ENCODE measurements at places on chromosomes 4 and X. TPM values are rescaled to one million over a fixed set of nuclear protein-coding genes. Genes with fewer than 3 reads are reported as not detected.

The XK gene
- not detected for total RNA-seq

The TMPRSS11A gene
- total RNA-seq = not detected

The ANXA3 gene
- total RNA-seq = 0.93 TPM

The MAGEB2 gene
- total RNA-seq = not detected

The BEND2 gene
- total RNA-seq = not detected

The ATP6AP1 gene
- 38.7 TPM for total RNA-seq

The ETDB gene
- total RNA-seq = not detected

The PPM1K gene
- 61.2 TPM for total RNA-seq

The DUX4 gene
- total RNA-seq = not detected

The CENPVL2 gene
- not detected for total RNA-seq

The TAF7L gene
- total RNA-seq = not detected

The ERAS gene
- not detected for total RNA-seq

The TMEM33 gene
- 45.5 TPM for total RNA-seq

GRCh38 chr4:115154826-115155225, 41.4 kb upstream of the NDST4 start:
- no peak overlapping the region for H3K4me3 ChIP-seq
- no peak for DNase-seq
- H3K36me3 ChIP-seq = no peaks in the 10 kb centered on the region

- H3K4me1 ChIP-seq = peaks cover 83% of the 10 kb centered on the region
- H3K4me3 ChIP-seq = peak overlapping the region; percentile 0
- peak overlapping the region; percentile 3 for H3K27ac ChIP-seq
- DNase-seq = no peak
Observed at GRCh38 chr4:36317721-36318120, 36.3 kb downstream of the DTHD1 start.

GRCh38 chrX:103817502-103817901, 14.6 kb downstream of the RAB9B start:
- DNase-seq = peak; percentile 41
- H3K27ac ChIP-seq = no peak overlapping the region
- H3K27me3 ChIP-seq = peaks cover 40% of the 10 kb centered on the region
- H3K36me3 ChIP-seq = no peaks in the 10 kb centered on the region
- no peaks in the 10 kb centered on the region for H3K4me1 ChIP-seq
- H3K4me3 ChIP-seq = no peak overlapping the region

- no peak overlapping the region for H3K27ac ChIP-seq
- no peaks in the 10 kb centered on the region for H3K27me3 ChIP-seq
- H3K4me3 ChIP-seq = no peak overlapping the region
- no peak for DNase-seq
- peaks cover 11% of the 10 kb centered on the region for H3K4me1 ChIP-seq
- peaks cover 2% of the 10 kb centered on the region for H3K36me3 ChIP-seq
Observed at GRCh38 chr4:17797808-17798207, 12.7 kb downstream of the DCAF16 start.

GRCh38 chrX:44529310-44529709, 13.3 kb downstream of the FUNDC1 start:
- H3K27ac ChIP-seq = no peak overlapping the region
- H3K36me3 ChIP-seq = peaks cover 1% of the 10 kb centered on the region
- no peak overlapping the region for H3K4me3 ChIP-seq
- no peaks in the 10 kb centered on the region for H3K4me1 ChIP-seq

- no peak overlapping the region for H3K4me3 ChIP-seq
- H3K4me1 ChIP-seq = no peaks in the 10 kb centered on the region
- no peaks in the 10 kb centered on the region for H3K27me3 ChIP-seq
Observed at GRCh38 chr4:177125656-177126055, 184.0 kb upstream of the NEIL3 start.

DNA sequence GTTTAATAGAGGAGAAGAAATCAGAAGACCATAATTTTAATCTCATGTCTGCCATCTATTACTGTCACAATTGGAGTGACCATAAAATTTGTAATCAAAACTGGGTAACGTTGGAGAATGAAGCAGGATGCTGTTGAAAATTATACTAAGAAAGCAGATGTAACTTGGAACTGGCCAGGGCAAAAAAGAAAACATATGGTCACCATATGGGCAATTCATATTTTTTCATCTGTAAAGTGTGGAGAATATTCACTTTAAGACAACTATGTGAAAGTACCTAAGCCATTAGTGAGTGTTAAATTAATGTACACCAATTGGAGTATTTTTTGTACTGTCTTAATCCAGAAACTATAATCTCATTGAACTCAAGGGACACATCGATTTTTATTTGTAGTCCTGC, 1008.0 kb downstream of the GLUD2 start:
- no peak for DNase-seq
- no peak overlapping the region for H3K4me3 ChIP-seq
- H3K27ac ChIP-seq = no peak overlapping the region
- H3K27me3 ChIP-seq = no peaks in the 10 kb centered on the region

- H3K4me3 ChIP-seq = no peak overlapping the region
- no peak overlapping the region for H3K27ac ChIP-seq
- no peaks in the 10 kb centered on the region for H3K27me3 ChIP-seq
- H3K4me1 ChIP-seq = peaks cover 13% of the 10 kb centered on the region
- no peaks in the 10 kb centered on the region for H3K36me3 ChIP-seq
Observed at GRCh38 chr4:147975933-147976928, 244.3 kb downstream of the ARHGAP10 start.

- peaks cover 23% of the 10 kb centered on the region for H3K4me1 ChIP-seq
- H3K27ac ChIP-seq = peak overlapping the region; percentile 63
- no peak for DNase-seq
- H3K36me3 ChIP-seq = peaks cover 2% of the 10 kb centered on the region
- H3K4me3 ChIP-seq = no peak overlapping the region
Observed at GRCh38 chrX:47558436-47558835, 2.6 kb upstream of the ARAF start.

DNA sequence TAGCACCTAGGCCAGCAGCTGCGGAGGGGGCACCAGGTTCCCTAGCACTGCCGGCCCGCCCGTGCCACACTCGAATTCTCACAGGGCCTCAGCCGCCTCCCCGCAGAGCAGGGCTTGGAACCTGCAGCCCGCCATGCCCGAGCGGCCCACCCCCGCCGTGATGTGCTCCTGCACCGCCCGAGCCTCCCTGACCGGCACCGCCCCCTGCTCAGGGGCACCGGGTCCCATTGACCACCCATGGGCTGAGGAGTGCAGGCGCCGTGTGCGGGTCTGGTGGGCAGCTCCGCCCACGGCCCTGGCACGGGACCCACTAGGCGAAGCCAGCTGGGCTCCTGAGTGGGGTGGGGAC, 35.4 kb upstream of the ENPP6 start:
- H3K4me1 ChIP-seq = peaks cover 27% of the 10 kb centered on the region
- H3K4me3 ChIP-seq = no peak overlapping the region

DNA sequence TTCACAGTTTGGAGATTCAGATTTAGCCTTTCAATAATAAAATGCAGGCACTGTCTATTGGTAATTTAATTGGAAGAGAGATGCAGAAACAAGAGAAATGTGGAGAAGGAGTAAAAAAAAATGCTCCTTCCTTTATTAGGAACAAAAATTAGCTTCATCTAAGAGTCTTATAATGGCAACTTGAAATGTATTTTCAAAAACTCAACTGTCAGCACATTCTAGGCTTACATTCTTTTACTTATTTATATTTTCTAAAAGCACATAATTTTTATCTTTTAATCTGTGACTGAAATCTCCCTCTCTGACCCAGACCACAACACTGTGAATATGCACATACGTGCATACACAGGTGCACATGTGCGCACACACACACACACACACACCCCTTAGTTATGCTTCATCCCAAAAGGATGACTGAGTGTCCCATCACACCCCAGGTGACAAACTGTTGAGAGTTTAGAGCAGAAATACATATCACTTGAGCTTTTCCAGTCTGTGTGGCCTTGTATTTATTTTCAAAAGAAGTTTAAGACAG, 29.7 kb downstream of the NR3C2 start:
- peaks cover 31% of the 10 kb centered on the region for H3K4me1 ChIP-seq
- no peaks in the 10 kb centered on the region for H3K27me3 ChIP-seq
- H3K27ac ChIP-seq = no peak overlapping the region
- DNase-seq = no peak
- no peak overlapping the region for H3K4me3 ChIP-seq

- no peaks in the 10 kb centered on the region for H3K27me3 ChIP-seq
- H3K4me3 ChIP-seq = no peak overlapping the region
- H3K36me3 ChIP-seq = no peaks in the 10 kb centered on the region
- no peaks in the 10 kb centered on the region for H3K4me1 ChIP-seq
- H3K27ac ChIP-seq = no peak overlapping the region
Observed at GRCh38 chr4:162839814-162840213, 326.9 kb downstream of the NAF1 start.

GRCh38 chr4:29081234-29081955, 1638.8 kb upstream of the PCDH7 start:
- no peak overlapping the region for H3K27ac ChIP-seq
- no peak for DNase-seq
- no peaks in the 10 kb centered on the region for H3K27me3 ChIP-seq
- H3K4me3 ChIP-seq = no peak overlapping the region

DNA sequence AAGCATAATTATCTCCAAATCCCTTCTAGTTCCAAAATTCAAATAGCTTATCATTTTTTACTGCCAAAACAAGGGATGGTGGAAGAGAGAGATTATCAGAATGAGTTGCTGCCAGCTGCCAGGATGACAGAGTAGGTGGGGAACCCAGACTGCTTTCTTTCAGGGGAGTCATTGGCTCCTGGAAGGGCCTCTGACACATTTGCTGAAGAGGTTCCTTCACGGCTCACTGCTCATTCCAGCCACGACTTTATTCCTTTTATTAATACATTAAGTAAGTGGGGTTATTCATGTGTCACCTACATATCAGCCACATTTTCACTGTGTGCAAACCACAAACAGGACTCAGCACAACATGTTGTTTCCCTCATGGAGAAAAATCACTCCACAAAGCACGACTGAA, 12.7 kb upstream of the SMIM43 start:
- H3K36me3 ChIP-seq = no peaks in the 10 kb centered on the region
- no peak overlapping the region for H3K27ac ChIP-seq
- peaks cover 44% of the 10 kb centered on the region for H3K27me3 ChIP-seq
- H3K4me1 ChIP-seq = no peaks in the 10 kb centered on the region
- DNase-seq = no peak
- no peak overlapping the region for H3K4me3 ChIP-seq

DNA sequence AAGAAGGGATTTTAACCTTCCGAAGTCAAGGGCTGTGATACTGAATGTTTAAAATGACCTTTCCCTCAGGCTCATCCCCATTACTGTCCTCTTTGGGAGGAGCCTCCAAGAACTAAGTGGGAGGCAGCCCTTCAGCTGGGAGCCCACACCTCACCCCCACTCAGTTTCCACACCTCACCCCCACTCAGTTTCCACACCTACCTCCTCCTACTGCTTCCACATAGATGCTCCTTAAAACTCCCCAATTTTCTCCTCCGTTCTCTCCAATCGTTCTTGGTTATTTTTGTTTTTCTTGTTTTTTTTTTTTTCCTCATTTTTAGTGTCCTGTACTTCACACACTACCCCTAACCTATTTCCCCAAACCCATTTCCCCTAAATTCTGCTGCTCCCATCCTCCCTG, 31.6 kb upstream of the ANXA3 start:
- no peak for DNase-seq
- H3K4me1 ChIP-seq = no peaks in the 10 kb centered on the region
- H3K36me3 ChIP-seq = no peaks in the 10 kb centered on the region
- no peak overlapping the region for H3K27ac ChIP-seq
- peaks cover 5% of the 10 kb centered on the region for H3K27me3 ChIP-seq

DNA sequence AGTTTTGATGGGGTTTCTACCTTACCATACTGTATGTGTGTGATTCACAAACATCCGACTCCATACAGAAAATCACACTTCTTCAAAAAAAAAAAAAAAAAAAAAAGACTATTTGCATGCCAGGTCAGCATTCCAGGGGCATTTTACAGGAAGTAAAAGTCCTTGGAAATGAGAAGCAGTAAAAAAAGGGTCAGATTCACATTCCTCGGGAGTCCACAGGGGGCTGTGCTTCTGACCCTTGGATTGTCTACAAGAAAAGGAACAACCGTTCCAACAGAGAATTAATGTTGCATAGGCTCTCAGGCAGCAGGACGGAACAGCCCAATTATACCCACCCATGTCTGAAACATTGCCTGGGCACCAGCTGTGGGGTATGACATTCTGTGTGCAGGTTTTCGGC, 290.3 kb downstream of the LDB2 start:
- DNase-seq = no peak
- H3K27me3 ChIP-seq = peaks cover under 1% of the 10 kb centered on the region
- no peak overlapping the region for H3K4me3 ChIP-seq
- no peak overlapping the region for H3K27ac ChIP-seq
- no peaks in the 10 kb centered on the region for H3K4me1 ChIP-seq

GRCh38 chr4:186628058-186628711, 72.8 kb upstream of the MTNR1A start:
- no peaks in the 10 kb centered on the region for H3K36me3 ChIP-seq
- H3K27me3 ChIP-seq = no peaks in the 10 kb centered on the region
- peak; percentile 13 for DNase-seq
- H3K27ac ChIP-seq = no peak overlapping the region

DNA sequence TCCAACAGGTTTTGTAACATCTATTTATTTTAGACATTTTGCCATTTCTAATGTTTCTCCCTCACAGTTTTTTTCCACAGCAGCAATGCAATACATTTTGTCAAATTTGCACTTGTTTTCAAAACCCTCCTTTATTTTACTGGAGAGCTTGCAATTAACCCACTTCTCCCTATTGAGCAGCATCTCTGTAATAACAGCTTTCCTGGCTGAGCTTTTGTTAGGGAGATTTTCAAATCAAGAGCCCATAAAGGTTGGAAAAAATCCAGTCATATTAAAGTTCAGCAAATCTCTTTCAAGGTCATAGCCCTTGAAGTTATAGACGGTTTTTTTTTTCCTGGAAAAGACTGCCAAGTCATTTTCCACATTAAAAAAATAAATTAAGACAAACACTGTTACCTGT, 450.6 kb upstream of the TENM3 start:
- no peak for DNase-seq
- no peaks in the 10 kb centered on the region for H3K4me1 ChIP-seq
- no peaks in the 10 kb centered on the region for H3K36me3 ChIP-seq
- H3K4me3 ChIP-seq = no peak overlapping the region
- H3K27me3 ChIP-seq = no peaks in the 10 kb centered on the region
- no peak overlapping the region for H3K27ac ChIP-seq

DNA sequence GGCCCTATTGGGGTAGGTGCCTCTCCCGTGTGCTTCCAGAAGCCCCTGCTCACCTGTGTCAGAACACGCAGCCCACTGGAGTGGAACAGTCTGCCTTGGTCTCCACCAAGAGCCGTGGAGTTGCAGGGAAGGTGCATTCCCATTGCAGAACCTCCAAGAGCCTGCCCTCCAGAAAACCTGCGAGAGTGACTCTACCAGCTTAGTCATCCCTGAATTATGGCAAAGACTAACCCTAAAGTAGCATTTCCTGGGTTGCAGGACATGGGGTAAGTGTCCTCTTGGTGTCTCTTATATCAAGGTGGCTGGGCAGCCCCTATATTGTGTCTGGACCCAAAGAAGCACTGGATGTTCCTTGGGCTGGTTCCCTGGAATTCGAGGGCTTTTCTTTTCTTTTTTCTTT, 224.6 kb downstream of the BCOR start:
- peaks cover 72% of the 10 kb centered on the region for H3K4me1 ChIP-seq
- H3K4me3 ChIP-seq = peak overlapping the region; percentile 64
- DNase-seq = no peak
- no peak overlapping the region for H3K27ac ChIP-seq
- peaks cover 1% of the 10 kb centered on the region for H3K36me3 ChIP-seq

- DNase-seq = no peak
- no peaks in the 10 kb centered on the region for H3K4me1 ChIP-seq
- H3K27me3 ChIP-seq = no peaks in the 10 kb centered on the region
- H3K36me3 ChIP-seq = no peaks in the 10 kb centered on the region
- H3K27ac ChIP-seq = no peak overlapping the region
Observed at GRCh38 chr4:104444685-104445084, 50.0 kb downstream of the CXXC4 start.

GRCh38 chr4:178535939-178536579, 1093.8 kb upstream of the AGA start:
- H3K4me1 ChIP-seq = no peaks in the 10 kb centered on the region
- H3K36me3 ChIP-seq = no peaks in the 10 kb centered on the region
- H3K4me3 ChIP-seq = no peak overlapping the region
- no peak overlapping the region for H3K27ac ChIP-seq
- H3K27me3 ChIP-seq = no peaks in the 10 kb centered on the region
